Tibial artery (tissue), 4 donors: ENCODE measurements at places on chromosomes 6 and 20.

- no peak for DNase-seq
Observed at GRCh38 chr6:113591896-113592827, 265.0 kb upstream of the MARCKS start.

GRCh38 chr6:36032261-36032660 is 4.7 kb downstream of the MAPK14 start:
- no peak for DNase-seq

- DNase-seq, result peak; percentile 74
Observed at GRCh38 chr20:51563486-51564332, 21.2 kb upstream of the NFATC2 start.

GRCh38 chr20:53444401-53445149 is 149.1 kb downstream of the ZNF217 start:
- no peak for DNase-seq

- no peak for DNase-seq
Observed at GRCh38 chr20:50891138-50891537, 40.1 kb downstream of the ADNP start.

DNA sequence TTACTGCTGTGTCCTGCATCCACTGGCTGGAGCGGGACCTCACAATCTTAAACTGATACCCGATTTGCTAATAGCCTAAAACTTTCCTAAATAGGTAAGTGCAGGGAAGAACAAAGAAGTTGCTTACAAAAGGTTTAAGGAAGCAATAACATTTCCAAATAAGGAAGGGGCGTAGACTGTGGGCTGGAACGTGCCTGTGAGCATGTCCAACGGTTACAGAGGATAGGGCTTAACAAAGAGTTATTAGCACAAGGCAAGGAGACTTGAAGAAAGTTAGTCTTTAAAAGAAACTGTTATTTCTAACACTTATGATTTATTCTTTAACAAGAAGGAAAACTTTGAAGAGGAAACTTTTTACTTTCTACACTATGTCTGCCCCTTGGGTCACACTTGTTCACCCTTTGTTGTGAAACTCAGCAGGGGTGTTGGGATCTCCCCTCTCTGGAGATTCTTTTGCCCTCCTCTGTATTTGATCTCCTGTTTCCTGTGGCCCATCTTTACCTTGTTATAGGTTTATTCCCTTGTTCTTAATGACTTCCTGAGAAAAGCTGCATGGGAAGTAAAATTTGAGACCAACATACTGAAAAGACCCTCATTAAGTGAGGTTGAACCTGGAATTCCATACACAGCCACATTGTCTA is 28.7 kb downstream of the KAT14 start:
- DNase-seq, result no peak
